Cardiac fibroblast (primary cell): ENCODE measurements at places on chromosomes 3 and 15.

GRCh38 chr3:133711013-133711412 is 35.2 kb upstream of the TF start:
- no peak for DNase-seq

GRCh38 chr15:39580485-39581241 is at the start of gene THBS1:
THBS1 (plus strand) TSS chr15:39581079; CDS start chr15:39581858, 779 bp downstream.
- peak; percentile 99 for DNase-seq

DNA sequence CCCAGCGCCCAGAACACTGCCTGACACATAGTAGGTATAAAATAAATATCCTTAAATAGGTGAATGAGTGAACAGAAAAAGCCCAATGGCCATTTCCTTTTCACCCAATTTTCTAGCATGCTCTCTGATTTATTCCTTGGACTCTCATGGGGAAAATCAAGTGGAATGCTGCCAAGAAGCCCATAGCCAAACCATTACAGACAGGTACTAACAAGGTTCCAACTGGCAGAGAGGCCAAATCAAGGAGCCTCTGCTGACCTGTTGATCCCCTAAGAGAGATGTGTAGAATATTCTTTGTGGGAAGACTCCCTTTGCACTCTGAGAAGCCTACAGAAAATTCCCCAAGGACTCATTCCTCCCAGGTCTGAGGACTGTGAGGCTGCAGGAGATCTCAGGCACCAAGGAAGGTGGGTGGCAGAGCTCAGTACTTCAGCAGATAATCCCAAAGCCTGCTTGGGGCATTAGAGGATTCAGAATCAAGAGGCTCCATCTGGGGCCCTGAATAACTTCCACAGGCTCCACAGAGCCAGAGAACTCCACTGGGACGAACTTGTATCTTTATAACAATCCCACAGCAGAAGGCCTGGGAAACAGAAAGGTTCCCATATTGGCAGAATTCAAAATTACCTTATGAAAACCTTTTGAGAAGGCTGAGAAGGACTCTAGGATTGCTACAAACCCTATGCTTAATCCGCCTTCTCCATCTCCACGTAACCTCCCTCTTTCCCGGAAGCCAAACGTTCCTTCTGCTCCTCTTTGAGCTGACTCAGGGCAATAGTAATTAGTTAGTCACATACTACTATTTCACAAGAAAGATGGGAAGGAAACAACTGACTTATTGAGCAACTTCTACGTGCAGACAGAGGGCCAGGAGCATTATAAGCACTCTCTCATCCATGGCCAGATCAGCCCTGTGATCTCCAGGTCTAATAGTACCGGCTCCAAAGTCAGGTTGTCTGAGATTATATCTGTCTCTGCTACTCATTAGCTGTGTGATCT is 34.5 kb downstream of the PRICKLE2 start:
- peak; percentile 97 for DNase-seq

DNA sequence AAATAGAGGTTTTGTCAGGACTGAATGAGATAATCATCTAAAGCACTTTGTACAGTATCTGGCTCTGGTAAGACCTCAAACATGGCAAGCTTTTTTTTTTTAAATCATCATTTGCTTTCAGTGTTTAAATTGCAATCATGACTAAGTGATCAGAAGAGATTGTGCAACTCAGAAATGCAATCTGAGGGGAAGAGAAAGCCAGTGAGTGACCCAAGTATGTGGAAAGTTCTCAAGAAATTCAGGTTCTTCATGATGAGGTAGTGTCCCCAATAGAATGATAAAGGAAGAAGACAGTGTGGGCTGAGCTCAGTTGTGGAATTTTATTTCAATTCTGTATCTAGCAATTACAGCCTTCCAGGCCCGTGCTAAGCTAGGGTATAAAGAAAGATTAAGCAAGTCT is 132.2 kb upstream of the TBC1D5 start:
- DNase-seq = no peak

- no peak for DNase-seq
These were observed 24.6 kb downstream of the OPA1 start for GRCh38 chr3:193617628-193618027.

GRCh38 chr15:43266834-43267233 is at the start of gene TGM5:
TGM5 (minus strand) TSS chr15:43266928; CDS start chr15:43266849, 79 bp downstream.
- DNase-seq = no peak

GRCh38 chr3:30665539-30665938 is 59.1 kb downstream of the TGFBR2 start:
- no peak for DNase-seq
